ENCODE measurements at places on chromosomes 7 and 10.

- no peak for DNase-seq
Observed at GRCh38 chr7:155804431-155804831, 7.8 kb downstream of the SHH start.

DNA sequence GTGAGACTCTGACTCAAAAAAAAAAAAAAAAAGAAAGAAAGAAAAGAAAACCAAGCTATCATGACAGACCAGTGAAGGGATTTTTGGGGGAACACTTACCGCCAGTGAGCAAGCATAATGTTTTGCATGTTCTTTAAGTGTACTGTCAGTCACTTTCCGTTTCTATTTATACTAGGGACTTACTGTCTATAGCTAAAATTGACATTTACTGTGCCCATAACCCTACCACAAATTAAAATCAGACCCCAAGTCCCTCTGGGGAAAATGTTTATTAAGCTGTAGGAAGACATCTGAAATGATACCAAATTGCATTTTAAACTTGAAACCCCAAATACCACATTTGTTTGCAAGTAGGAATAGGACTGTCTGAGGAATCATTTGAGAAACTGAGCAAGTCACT is 252.8 kb downstream of the TRIL start:
- DNase-seq = no peak

GRCh38 chr10:10818082-10818481 is 199.6 kb upstream of the CELF2 start:
- DNase-seq = no peak

- DNase-seq = no peak
Observed at GRCh38 chr10:21281765-21282484, 243.6 kb downstream of the SKIDA1 start.

DNA sequence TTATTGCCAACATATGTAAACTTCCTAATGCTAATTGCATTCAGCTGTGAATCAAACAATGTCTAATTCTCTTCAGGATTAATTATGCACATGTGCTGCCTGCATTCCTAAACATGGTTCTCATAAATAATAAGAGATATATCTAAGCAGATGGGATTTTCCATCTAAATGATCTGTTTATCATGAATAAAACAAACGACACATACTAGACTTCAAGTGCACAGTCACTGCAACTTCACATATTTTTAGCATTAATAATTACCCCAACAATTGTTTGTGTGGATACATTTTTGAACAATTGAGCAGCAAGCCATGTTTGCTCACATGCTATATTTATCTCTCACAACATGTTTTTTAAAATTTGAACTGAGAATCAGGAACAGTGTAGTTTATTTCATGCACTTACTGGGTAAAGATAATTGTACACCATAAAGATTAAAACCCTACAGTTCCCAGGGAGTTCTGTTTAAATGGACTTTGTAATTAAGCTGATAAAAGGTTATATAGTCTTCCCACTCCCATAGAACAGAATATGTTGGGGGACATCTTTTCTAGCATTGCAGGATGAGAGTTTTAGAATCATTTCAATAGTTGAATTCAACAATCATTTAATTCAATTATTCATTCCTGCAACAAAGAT is 378.5 kb downstream of the MDFIC start:
- DNase-seq = no peak

DNA sequence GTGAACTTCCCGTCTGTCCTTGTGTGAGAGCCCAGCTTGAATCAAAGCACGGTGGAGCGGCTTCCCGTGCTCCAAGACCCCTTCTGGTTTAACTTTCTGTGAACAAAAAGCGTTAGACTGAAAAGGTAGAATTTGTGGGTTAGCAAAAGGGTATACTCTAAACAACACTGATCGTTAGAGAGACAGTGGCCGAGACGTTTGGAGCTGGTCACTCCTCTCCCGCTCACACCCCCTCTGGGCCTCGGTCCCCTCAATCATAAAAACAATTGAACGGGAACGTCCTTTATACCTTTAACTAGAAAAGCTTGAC is 502 bp downstream of the PRKRIP1 start:
- DNase-seq = no peak

DNA sequence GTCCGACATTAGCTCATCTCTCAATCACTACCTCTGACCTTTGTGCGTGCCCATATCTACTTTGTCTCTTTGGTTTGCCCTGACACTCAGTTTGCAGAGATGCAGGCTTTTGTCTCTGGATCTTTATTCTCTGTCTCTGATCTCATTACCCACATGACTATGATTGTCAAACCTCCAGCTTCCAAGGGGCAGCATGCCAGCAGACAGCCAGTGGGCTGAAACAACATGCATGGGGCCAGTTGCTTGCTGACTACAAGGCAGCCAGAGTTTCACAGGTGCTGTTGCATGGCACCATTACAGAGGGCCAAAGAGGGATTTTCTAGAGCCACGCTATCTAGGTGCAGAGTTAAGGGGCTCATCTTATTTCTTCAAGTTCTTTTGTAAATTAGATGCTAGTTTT is 146.2 kb downstream of the SPAG6 start:
- DNase-seq = no peak

- DNase-seq = no peak
Observed at GRCh38 chr7:38171623-38172391, 6.2 kb upstream of the STARD3NL start.
